Activated naive CD4-positive, alpha-beta T cell treated with anti-CD3 and anti-CD28 coated beads for 36 hours (primary cell): ENCODE measurements at places on chromosomes 16 and 17. TPM values are rescaled to one million over a fixed set of nuclear protein-coding genes. Genes with fewer than 3 reads are reported as not detected.
A peak's percentile ranks its signal among the peaks of the same experiment; 100 is the strongest.

DNA sequence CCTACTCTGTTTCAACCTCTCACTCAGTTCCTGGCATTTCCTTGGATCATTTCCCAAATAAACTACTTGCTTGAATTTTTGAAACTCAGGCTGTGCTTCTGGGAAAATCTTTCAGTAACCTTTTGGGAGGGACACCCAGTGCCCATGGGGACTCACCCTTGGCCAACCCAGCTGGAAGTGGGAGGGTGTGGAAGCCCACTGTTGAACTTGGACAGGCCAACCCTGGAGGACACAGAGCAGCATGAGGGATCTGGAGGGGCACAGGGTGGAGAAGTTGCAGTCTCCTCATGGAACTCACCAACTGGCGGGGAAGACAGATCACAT is 11.2 kb downstream of the RTN4RL1 start:
- H3K4me3 ChIP-seq = no peak overlapping the region
- H3K27me3 ChIP-seq = peaks cover 7% of the 10 kb centered on the region
- no peaks in the 10 kb centered on the region for H3K4me1 ChIP-seq
- DNase-seq = no peak
- H3K27ac ChIP-seq = no peak overlapping the region
- H3K36me3 ChIP-seq = no peaks in the 10 kb centered on the region

DNA sequence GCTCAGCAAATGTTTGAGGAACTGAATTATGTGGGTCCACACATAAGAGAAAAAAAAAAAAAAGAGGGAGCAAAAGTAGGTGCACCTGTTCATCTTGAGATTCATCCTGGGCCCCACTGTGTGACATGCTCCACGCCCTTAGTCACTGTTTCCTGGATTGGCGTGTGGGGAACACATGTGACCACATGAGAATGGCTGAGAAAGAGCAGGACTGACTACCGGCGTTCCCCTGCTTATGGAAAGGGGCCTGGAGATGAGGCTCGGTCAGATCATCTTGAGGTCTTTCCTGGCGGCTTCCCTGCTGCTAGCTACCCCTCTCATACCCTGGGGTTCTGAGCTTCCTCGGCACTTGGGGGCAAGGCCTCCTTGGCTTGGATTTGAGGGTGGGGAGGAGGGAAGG is 3.9 kb downstream of the DEXI start:
- H3K4me3 ChIP-seq = peak overlapping the region; percentile 95
- peak overlapping the region; percentile 43 for H3K27ac ChIP-seq
- peak; percentile 86 for DNase-seq
- H3K27me3 ChIP-seq = no peaks in the 10 kb centered on the region
- H3K4me1 ChIP-seq = peaks cover 78% of the 10 kb centered on the region

Gene HCRT
- not detected for total RNA-seq

Gene PPM1D
- total RNA-seq = 13.1 TPM

GRCh38 chr16:77064037-77064436 is 127.0 kb upstream of the MON1B start:
- H3K4me3 ChIP-seq = no peak overlapping the region
- peaks cover 13% of the 10 kb centered on the region for H3K27me3 ChIP-seq
- no peaks in the 10 kb centered on the region for H3K4me1 ChIP-seq
- no peak overlapping the region for H3K27ac ChIP-seq
- no peak for DNase-seq

DNA sequence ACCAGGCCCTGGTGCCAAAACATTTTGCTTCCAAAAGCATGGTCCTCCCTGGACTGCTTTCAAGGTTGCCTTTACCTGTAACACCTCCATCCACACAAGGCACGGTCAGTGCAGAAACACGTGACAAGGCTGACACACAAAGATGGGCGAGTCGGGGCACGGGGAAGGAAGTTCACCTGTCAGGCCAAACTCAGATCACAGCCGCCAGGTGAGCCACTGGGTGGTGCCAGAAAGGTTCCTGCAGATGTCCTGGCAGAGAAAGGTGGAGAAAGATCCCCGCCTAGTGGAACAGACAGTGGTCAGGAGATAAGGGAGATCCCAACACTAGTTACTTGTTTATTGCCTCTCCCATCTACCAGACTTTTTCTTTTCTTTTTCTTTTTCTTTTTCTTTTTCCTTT is 155.3 kb downstream of the AIPL1 start:
- H3K36me3 ChIP-seq = no peaks in the 10 kb centered on the region
- DNase-seq = peak; percentile 50
- H3K4me3 ChIP-seq = no peak overlapping the region
- H3K27ac ChIP-seq = no peak overlapping the region

GRCh38 chr16:80637621-80638020 is 96.8 kb downstream of the DYNLRB2 start:
- H3K4me1 ChIP-seq = no peaks in the 10 kb centered on the region
- peaks cover 1% of the 10 kb centered on the region for H3K36me3 ChIP-seq
- no peaks in the 10 kb centered on the region for H3K27me3 ChIP-seq
- H3K4me3 ChIP-seq = no peak overlapping the region

Gene CDK12
- 49.8 TPM for total RNA-seq

DNA sequence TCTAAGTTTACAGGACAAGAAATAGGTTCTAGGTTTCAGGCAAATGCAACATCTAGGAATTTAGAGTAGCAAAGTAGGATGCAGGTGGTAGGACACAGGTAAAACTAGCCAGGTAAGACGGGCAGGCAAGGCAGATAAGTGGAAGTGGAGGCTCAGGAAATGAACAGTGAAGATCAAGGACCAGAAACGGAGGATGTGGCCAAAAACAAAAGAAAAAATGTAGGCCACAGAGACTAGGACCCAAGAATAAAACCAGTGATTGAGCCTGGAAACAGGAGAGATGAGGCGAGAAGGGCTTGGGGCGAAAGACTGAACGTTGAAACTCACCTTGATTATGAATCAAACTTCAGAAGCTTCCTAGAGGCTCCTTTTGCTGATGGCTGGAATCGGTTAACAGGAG is 24.0 kb downstream of the CPSF4L start:
- no peak overlapping the region for H3K4me3 ChIP-seq
- H3K4me1 ChIP-seq = peaks cover 45% of the 10 kb centered on the region
- H3K36me3 ChIP-seq = peaks cover 40% of the 10 kb centered on the region
- H3K27me3 ChIP-seq = no peaks in the 10 kb centered on the region

Gene GUCY2D
- total RNA-seq = not detected

Gene NECAB2
- not detected for total RNA-seq

GRCh38 chr17:78196716-78197115 is 9.6 kb downstream of the AFMID start:
- no peak for DNase-seq
- no peak overlapping the region for H3K27ac ChIP-seq
- peaks cover 13% of the 10 kb centered on the region for H3K36me3 ChIP-seq
- no peaks in the 10 kb centered on the region for H3K27me3 ChIP-seq

Gene ABCA10
- total RNA-seq = 0.14 TPM

DNA sequence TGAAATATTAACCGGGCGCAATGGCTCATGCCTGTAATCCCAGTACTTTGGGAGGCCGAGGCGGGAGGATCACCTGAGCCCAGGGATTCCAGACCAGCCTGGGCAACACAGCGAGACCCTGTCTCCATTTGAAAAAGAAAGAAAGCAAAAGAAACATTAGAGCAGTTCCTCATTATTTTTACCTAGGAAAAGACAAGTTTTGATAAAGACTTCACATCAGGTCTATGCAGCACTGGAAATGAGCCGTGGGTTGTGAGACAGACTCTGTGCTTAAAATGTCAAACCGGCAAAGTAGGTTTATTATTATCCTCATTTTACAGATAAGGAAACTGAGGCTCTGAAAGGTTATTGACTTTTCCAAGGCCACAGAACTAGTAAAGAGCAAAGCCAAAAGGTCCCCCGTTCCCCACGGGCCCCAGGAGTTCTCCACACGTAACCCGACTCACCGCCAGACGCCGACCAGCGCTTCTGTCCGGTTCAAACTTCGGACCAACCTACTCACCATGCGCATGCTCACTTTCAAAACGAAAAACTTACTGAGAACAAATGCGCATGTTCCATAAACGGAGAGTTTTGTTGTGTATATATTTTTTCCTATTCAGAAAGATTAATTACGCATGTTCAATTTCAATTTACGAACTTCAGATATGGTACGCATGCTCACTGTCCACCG is 356 bp downstream of the TUBD1 start:
- no peaks in the 10 kb centered on the region for H3K27me3 ChIP-seq
- H3K4me3 ChIP-seq = peak overlapping the region; percentile 100
- H3K36me3 ChIP-seq = peaks cover 24% of the 10 kb centered on the region
- H3K27ac ChIP-seq = peak overlapping the region; percentile 96
- peak; percentile 8 for DNase-seq

- H3K27ac ChIP-seq = no peak overlapping the region
- no peak overlapping the region for H3K4me3 ChIP-seq
Measured at GRCh38 chr16:88295671-88296436, 86.9 kb upstream of the ZNF469 start.

GRCh38 chr17:34285286-34285792 is at the start of gene CCL11:
Gene CCL11 (plus strand): TSS chr17:34285742. CDS start chr17:34285809, 67 bp downstream.
- DNase-seq = no peak
- peaks cover 31% of the 10 kb centered on the region for H3K27me3 ChIP-seq

Gene CDH3
- 23.3 TPM for total RNA-seq

Gene ACSM2A
- not detected for total RNA-seq

DNA sequence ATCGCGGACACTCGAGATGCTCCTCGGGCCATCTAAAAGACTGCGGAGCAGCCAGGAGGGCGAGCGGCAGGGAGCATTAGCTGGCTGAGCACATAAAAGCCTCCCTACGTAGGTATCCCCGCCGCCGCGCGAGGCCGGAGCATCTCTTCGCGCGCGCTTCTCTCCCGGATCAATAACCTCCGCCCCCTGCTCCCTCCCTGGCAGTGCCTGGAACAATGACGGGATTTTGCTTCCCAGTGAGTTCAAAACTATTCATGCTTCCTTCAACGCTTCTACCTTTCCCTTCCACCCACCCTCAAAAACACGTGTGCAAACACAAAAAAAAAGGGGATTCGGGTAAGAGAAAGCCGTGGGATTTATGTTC is 984 bp downstream of the CENPV start:
- peak overlapping the region; percentile 96 for H3K4me3 ChIP-seq
- peaks cover 10% of the 10 kb centered on the region for H3K36me3 ChIP-seq
- no peaks in the 10 kb centered on the region for H3K27me3 ChIP-seq
- peak; percentile 58 for DNase-seq
- H3K4me1 ChIP-seq = peaks cover 22% of the 10 kb centered on the region

GRCh38 chr17:44749980-44750318 is 8.8 kb upstream of the ADAM11 start:
- peaks cover 16% of the 10 kb centered on the region for H3K36me3 ChIP-seq
- peaks cover 2% of the 10 kb centered on the region for H3K27me3 ChIP-seq
- DNase-seq = no peak

GRCh38 chr16:57069053-57069452 is 23.3 kb upstream of the CPNE2 start:
- H3K27ac ChIP-seq = no peak overlapping the region
- no peaks in the 10 kb centered on the region for H3K27me3 ChIP-seq
- peaks cover 16% of the 10 kb centered on the region for H3K36me3 ChIP-seq
- no peak for DNase-seq
- H3K4me3 ChIP-seq = no peak overlapping the region
- peaks cover 12% of the 10 kb centered on the region for H3K4me1 ChIP-seq

Gene TIMP2
- total RNA-seq = 0.35 TPM

Gene KRTAP9-2
- not detected for total RNA-seq

DNA sequence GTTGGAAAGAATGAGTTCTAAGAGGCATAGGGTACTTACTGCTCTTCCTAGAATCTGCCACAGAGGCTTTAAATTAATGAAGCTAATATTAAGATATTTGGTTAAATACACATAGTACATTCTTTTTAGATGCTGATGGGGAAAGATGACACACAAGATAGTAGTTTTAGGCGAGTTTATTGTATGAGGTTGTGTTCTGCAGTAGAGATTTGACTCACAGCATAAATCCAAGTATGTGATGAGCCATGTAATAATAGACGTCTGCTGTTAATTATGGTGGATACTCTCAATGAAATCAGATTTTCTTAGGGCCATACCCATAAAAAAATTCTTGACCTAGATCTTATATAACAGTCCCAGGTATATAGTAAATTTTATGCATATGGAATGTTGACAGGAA is 8.0 kb downstream of the TNRC6C start:
- no peak overlapping the region for H3K4me3 ChIP-seq
- H3K36me3 ChIP-seq = no peaks in the 10 kb centered on the region
- no peak overlapping the region for H3K27ac ChIP-seq
- no peaks in the 10 kb centered on the region for H3K27me3 ChIP-seq
- H3K4me1 ChIP-seq = peaks cover 82% of the 10 kb centered on the region
- DNase-seq = no peak

Gene KCNG4
- not detected for total RNA-seq

DNA sequence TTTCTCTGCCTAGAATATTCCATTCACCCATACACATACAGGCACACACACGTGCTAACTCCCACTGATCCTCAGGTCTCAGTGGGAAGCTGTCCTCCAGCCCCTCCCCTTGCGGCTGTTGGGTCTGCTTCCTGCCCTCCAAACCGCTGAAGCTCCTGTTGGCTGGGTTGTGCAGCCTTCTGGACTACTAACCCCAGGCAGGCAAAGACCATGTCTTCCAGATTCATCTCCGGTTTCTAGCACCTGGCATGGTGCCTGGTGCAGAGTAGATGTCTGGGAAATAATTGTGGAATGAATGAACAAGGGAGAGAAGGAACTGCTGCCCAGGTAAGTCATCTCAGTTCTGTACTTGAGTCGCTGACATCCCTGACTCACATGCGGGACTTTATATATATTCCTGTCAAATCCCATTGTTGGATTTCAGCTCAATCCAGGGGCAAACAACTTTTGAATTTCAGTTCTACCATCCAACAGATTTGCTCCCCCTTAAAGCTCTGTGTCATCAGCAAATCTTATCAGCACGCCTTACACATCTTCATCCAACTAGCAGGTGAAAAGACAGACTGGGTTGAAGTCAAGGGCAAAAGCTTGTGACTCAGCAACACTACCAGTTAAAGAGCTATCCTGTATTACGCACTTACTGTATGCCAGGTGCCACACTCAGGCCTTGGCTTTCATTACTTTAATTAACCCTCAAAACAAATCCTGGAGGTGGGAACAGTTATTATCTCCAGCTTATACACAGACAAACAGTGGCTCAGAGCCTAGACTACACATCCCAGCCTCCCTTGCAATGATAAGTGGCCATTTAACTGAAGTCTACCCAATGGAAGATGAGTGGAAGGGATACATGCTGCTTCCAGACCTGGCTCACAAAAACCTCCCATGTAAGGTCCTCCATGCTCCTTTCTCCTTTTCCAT is 51.1 kb downstream of the SRCIN1 start:
- DNase-seq = no peak
- H3K27ac ChIP-seq = no peak overlapping the region
- no peak overlapping the region for H3K4me3 ChIP-seq
- H3K27me3 ChIP-seq = peaks cover 2% of the 10 kb centered on the region
- H3K4me1 ChIP-seq = peaks cover 10% of the 10 kb centered on the region

Gene PRSS8
- total RNA-seq = not detected

GRCh38 chr16:69145658-69146057 is 13.2 kb downstream of the UTP4 start:
- DNase-seq = no peak
- H3K36me3 ChIP-seq = peaks cover 40% of the 10 kb centered on the region
- no peaks in the 10 kb centered on the region for H3K4me1 ChIP-seq
- H3K27ac ChIP-seq = no peak overlapping the region

- peaks cover 37% of the 10 kb centered on the region for H3K4me1 ChIP-seq
- H3K4me3 ChIP-seq = no peak overlapping the region
- H3K27me3 ChIP-seq = no peaks in the 10 kb centered on the region
- peak overlapping the region; percentile 81 for H3K27ac ChIP-seq
- peaks cover 34% of the 10 kb centered on the region for H3K36me3 ChIP-seq
- peak; percentile 69 for DNase-seq
Measured at GRCh38 chr17:75238684-75239191, 22.7 kb downstream of the GGA3 start.

Gene REXO5
- 27.8 TPM for total RNA-seq

GRCh38 chr16:65700596-65700995 is 578.7 kb upstream of the CDH11 start:
- H3K36me3 ChIP-seq = no peaks in the 10 kb centered on the region
- H3K4me1 ChIP-seq = no peaks in the 10 kb centered on the region
- no peak for DNase-seq
- no peak overlapping the region for H3K4me3 ChIP-seq

GRCh38 chr17:62860962-62861873 is 53.1 kb upstream of the MARCHF10 start:
- H3K4me1 ChIP-seq = no peaks in the 10 kb centered on the region
- no peak for DNase-seq
- no peak overlapping the region for H3K4me3 ChIP-seq
- peaks cover 7% of the 10 kb centered on the region for H3K27me3 ChIP-seq
- H3K36me3 ChIP-seq = no peaks in the 10 kb centered on the region
